ENCODE measurements at places on chromosomes 3 and 15.

- no peak for DNase-seq
Observed at GRCh38 chr3:103308921-103309320, 874.1 kb downstream of the ZPLD1 start.

DNA sequence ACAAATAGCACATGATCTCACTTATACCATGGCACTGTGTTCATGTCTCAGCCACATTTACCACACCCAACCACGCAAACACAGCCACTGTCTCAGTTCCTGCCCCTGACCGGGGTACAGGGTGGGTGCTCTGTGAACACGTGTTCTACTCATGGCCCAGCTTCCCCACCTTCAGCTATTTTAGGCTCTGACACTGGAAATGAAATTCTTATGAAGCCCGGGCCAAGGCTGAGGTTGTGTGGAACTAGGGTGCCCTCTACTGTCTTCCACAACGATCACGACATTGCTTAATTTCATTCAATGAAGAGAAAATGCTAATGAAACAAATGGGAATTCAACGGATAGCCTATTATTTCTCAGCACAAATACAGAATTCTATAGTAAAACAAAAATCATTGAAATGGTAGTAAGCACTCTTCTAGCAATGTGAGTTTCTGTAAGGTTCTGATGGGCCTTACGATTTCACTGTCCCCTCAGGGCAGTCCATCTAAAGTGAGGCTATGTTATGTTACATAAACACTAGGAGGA lies 2.1 kb upstream of the GABRA5 start:
- no peak for DNase-seq

DNA sequence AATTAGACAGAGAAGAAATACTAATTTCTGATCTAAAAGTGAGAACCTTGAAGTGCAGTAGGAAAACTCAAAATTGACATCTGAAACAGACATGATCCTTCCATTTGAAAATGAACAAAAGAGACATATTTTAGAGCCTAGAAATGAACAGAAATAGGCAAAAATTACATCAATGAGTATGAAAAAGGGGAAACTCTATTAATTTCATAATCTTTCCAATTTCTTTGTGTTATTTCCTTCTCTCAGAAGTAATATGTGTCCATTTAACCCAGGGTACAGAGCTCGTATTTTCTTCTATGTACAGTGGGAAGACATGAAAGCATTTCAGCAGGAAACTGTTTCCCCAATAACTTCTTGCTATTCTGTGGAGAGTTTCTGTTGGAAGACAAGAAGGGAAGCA lies 263.1 kb downstream of the CGGBP1 start:
- DNase-seq = no peak

DNA sequence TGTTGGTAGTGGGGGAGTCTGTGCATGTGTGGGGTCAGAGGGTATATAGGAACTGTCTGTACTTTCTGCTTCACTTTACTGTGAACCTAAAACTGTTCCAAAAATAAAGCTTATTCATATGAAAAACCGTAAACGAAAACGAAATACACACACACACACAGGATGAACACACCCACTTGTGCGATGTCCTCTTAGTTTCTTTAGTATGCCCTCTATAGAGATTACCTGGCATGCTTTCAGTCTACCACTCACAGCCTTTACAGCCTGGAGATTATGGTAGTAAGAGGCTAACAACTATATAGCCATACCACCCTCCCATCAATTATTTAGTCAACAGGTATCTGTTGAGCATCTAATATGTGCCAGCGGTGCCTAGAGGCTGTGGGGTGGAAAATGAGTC lies 60.0 kb upstream of the UBE3A start:
- no peak for DNase-seq

GRCh38 chr15:64864068-64864467 lies 22.4 kb downstream of the PLEKHO2 start:
- no peak for DNase-seq

GRCh38 chr15:72783004-72783639 lies 436 bp downstream of the ADPGK start:
- DNase-seq = peak; percentile 31

GRCh38 chr3:30630238-30631030 lies 24.0 kb downstream of the TGFBR2 start:
- DNase-seq = no peak

DNA sequence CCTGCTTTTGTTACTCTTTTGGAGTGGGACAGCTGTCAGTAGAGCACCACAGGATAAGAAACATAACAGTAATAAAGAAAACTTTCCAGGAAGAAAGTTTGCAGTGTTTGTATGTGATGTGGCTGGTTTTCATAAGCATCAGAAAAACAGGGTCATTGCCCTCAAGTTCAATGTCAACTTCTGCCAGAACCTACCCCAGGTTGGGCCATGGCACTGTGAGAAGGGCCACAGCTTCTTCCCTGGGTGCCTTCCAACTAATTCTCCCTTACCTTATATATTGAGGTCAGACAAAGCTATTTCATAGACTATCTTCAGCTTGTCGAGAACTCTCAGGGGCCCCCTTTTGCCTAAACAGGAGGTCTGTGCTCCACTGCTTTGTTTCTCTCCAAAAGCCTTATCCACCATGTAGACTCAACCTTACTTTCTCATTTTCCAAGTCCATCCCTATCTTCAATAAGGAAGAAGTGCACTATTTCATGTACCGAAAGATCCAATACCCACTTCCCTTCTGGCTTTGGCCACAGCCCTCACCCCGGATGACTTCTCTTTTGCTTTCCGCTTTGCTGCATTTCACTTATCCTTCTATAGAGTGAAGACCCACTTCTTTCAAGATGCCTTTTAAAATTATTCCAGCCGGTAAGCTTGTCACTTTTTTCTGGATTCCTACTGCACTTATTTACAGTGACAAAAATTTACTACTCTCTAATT lies 38.2 kb upstream of the PLCL2 start:
- no peak for DNase-seq

GRCh38 chr3:63918321-63918720 lies 6.1 kb upstream of the SCAANT1 start:
- no peak for DNase-seq

DNA sequence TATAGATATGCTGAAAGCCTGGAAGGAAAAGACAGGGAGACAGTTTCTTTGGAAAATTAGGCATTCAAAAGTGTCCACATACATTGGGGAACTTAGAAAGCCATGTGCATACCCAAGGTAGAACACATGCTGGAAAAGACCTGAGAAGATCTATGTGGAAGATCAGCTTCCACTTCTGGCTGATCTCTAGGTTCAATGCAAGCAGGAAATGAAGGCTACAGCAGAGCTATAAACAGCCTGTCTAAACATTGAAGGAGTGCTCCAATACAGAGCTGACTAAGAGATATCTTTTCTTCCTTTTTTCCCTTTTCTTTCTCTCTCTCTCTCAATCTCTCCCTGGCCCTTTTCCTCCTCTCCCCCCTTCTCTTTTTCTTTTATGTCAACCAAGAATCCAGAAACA lies 73.6 kb upstream of the TCF12 start:
- DNase-seq = no peak

DNA sequence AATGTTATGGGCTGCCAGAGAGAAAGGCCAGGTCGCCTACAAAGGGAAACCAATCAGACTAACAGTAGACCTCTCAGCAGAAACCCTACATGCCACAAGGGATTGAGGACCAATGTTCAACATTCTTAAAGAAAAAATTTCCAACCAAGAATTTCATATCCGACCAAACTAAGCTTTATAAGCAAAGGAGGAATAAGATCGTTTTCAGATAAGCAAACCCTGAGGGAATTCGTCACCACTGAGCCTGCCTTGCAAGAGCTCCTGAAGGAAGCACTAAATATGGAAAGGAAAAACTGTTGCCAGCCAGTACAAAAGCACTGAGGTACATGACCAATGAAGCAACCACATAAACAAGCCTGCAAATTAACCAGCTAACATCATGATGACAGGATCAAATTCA lies 33.1 kb downstream of the PYGO1 start:
- no peak for DNase-seq

GRCh38 chr15:85726454-85726853 lies 68.3 kb downstream of the KLHL25 start:
- no peak for DNase-seq

DNA sequence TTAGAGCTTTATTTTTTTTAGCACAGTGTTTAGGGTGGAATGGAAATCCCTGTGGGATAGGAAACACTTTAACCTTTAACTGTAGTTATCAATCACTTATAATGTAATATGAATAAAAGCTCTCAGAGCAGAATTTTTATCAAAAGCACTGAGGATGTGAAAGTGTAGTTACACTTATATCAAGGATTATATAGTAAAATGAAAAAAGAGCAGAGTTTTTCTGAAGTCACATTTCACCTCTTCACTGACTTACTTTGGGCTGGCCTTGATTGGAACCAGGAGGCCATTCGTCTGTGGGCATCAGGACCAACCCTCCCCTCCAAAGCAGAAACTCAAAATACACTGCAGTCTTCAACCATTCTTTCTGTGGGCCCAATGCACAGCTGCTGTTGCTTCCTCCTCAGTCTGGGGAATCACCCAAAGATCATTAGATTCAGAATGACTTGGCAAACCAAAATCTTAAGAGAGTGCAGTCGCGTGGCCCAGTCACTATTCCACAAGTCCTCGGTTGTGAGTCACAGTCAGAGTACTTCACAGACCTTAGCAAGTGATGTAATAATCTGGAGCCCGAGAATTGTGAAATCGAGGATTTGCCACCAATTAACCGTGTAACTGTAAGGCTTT lies 132.6 kb upstream of the COL8A1 start:
- peak; percentile 3 for DNase-seq

GRCh38 chr3:62559831-62560445 lies 186.6 kb upstream of the FEZF2 start:
- no peak for DNase-seq

DNA sequence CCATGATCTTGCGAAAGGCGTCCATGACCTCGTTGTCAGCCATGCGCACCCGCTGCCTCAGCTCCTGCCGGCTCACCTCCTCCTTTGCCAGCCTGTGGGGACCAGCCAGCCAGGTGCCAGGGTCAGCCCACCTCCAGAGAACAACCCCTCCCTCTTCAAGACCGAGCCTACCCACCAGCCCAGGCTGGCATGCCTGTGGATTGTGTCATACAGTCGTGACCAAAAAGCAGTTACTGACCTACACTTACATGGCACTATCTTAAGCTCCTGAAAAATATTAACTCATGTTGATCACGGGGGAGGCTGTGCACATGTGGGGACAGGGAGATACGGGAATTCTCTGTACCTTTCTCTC lies 10.7 kb upstream of the CAMK1 start:
- DNase-seq = no peak

- no peak for DNase-seq
Observed at GRCh38 chr15:57384024-57384423, 7.7 kb downstream of the CGNL1 start.

DNA sequence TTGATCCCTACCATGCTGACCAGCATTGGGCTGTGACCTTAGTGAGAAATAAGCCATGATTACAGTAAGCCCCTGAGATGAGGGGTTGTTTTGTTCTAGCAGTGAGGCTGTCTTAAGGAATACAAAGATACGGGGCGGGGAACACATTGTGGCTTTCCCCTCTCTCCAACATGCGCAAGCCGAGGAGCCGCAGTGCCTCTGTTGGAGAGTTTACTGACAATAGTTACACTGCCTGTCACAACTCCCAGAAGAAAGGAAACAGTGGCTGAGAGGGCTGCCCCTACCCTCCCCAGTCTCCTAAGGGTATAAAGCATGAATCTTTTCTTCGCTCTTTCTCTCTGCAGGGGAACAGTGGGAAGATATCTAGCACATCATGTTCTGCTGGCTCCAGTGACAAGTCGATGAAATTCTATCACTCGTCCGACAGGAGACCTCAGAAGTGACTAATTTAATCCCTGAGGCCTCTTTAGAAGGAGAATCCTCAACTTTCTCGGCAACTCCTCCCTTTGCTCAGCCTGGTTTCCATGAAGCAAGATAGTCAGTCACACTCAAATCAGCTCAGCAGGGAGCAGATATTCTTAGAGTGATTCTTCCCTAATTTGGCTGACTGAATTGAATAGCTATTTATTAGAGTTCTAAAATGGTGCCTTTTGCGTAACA lies 409.0 kb upstream of the PROK2 start:
- no peak for DNase-seq

GRCh38 chr3:134336587-134336986 lies 37.7 kb downstream of the AMOTL2 start:
- no peak for DNase-seq

DNA sequence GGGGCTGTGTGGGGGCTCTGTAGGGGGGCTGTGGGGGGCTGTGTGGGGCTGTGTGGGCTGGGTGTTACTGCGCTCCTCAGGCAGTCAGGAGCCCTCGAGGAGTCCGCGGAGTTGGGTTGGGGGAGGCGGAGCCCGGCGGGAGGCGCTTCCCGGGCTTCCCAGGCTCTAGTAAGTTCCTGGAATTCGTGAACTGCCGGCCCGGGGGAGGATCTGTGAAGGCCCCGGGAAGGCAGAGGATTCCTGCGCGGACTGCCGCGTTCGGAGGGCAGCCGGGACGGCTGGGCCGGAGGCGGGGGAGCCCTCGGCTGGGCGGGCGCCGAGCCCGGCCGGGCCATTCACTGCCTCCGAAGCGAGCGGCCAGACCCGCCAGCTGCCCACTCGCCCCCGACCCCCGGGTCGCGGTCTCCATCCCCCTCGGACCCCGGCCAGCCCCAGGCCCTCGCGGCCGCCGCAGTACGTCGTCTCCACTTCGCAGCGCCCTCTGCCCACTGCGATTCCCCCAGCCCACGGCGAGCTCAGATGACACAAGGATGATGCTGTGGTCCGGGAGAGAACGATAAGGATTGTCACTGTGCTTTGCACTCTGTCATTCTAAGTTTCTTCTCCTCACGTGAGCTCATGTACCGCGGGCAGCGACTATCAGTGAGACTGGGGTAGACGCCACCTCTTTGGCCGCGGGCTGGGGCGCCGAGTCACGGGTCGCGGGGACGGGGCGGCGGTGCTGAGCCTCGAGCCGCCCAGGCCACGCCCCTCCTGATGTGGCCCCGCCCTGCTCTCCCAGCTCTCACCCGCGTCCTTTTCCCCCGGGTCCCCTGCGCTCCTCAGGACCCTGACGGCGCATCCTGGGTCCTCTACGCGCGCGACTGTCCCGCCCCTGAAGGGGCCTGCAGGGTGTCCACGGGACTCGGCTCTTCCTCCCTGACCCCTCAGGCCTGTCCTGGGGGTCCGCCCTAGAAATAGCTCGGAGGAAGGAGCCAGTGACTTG lies 65.3 kb downstream of the KLF13 start:
- DNase-seq = peak; percentile 57

DNA sequence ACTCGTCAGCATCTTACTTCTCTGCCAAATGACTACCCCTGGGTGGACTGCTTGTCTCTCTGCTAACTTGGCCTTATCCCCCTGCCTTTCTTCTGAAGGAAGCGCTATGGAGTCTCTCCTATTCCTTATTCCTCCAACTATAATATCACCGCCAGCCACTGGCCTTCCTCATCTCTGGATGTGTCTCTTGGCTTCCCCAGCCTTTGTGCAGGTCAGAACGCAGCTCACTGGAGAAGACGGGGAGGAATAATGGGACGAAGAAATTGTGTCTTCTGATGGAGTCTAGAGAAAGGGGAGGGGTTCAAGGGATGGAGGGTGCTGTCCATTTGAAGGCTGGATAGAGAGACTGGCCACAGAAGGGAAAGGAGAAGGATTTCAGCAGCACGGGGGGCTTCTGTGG lies 16.9 kb downstream of the ITGA11 start:
- no peak for DNase-seq

- DNase-seq = no peak
Observed at GRCh38 chr3:195916291-195916690, 7.9 kb upstream of the TNK2 start.

GRCh38 chr3:77281721-77282120 lies 241.8 kb downstream of the ROBO2 start:
- no peak for DNase-seq

Data from activated CD4-positive, alpha-beta T cell treated with anti-CD3 and anti-CD28 coated beads, Interleukin-2, amount 50 U/mL, for 24 hours (primary cell).